ENCODE measurements at places on chromosomes 6 and 20.
A peak's percentile ranks its signal among the peaks of the same experiment; 100 is the strongest.

DNA sequence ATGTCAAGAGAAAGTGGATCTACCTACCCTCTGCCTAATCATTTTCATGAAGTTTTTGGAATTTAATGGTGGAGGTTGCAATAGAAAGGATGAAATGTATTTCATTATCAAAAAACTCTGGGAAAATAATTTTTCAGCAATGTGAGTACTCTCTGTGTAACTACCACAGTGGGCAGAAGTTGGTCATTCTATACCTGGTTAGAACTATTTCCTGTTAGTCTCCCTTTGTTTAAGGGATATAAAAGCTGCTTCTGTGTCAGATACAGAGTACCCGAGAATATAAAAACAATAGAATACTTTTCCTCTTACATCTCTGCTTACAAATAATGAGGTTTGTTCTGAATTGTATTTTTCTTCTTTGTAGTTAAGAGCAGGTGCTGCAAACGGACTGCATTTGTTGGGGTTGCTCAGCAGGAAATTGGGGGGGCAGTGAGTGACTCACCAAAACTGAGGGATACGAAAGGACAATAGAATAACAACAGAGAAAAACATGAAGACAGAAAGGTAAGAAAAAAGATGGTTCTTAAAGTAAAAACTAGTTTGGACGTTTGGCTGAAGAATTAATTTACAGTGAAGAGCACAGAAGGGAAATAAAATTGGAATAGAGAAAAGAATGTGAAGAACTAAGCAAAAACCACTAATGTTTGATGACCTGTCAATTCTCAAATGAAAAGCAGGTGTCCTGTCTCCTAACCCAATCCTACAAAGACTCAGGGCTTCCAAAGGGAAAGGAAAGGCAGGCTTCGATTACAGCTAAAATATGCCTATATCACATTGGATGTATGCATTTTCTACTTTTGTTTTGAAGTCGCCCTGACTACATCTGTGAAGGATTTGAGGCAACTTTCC lies 703.1 kb downstream of the RFPL4B start:
- DNase-seq = no peak

GRCh38 chr6:155033021-155033791 lies 38.1 kb downstream of the TIAM2 start:
- no peak for DNase-seq

- DNase-seq = no peak
Observed at GRCh38 chr6:18543051-18543450, 155.9 kb downstream of the RNF144B start.

GRCh38 chr6:4581468-4582385 lies 194.5 kb upstream of the CDYL start:
- DNase-seq = no peak

- DNase-seq = no peak
Observed at GRCh38 chr6:130610303-130610702, 216.9 kb upstream of the SMLR1 start.

DNA sequence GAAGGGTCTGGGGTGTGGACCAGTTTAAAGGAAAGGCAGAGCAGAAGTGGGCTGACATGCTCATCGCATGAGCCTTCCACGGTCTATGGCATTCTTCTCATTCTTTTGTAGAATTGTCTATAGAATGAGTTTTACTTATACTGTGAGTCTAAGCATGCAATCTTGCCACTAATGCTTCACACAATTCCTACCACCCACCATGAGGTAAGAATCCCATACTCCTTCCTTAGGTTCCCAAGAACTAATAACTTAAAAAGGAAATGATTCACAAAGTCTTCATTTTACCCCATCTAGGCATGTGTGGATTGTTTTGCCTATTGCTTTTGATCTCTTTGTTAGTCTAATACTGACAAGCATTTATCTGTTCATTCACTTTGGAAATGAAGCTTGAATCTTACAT lies 195.2 kb downstream of the LY86 start:
- no peak for DNase-seq

DNA sequence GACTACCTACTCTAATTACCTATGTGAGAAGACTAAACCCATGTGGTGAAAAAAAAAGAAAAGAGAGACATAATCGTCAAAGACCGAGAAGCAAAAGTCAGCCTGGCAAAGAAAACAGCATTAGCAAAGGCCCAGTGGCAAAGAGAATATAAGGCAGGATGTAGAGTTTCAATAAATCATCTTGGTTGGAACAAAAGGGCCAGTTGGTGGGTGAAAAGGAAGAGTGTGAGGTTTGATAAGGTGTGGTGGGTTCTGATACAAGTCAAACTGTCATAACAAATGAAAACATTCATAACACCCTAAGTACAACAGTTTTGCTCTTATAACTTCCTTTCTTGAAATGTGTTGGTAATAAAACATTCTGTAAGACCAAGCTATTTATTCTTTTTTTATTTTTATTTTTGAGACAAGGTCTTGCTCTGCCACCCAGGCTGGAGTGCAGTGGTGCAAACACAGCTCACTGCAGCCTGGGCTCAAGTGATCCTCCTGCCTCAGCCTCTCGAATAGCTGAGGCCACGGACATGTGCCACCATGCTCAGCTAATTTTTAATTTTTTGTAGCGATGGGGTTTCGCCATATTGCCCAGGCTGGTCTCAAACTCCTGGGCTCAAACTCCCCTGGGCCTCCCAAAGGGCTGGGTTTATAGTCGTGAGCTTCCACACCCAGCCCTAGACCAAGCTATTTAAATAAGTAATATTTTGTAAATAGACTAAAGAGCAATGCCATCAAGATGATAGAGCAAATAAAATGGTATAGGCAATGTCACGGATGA lies 18.9 kb upstream of the GTF3C6 start:
- no peak for DNase-seq

- DNase-seq = no peak
Observed at GRCh38 chr20:53966774-53967398, 103.5 kb downstream of the BCAS1 start.

DNA sequence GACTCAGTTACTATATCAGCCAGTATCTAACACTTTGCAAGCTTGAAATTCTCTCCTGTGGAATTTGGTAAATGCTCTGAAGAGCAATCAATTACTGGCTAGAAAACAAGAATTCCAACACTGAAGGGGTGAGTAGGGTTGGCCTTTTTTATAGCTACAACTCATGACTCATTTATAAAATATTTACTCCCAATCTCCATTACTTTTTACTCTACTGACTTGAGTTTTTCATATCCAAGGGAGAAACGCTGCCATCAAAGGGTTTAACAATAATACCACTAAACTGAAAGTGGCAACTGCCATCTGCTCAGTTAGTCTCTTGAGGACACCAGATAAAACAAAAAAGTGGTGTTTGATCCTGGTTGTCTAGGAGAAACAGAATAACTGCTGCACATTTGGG lies 203.1 kb downstream of the UBE3D start:
- no peak for DNase-seq

DNA sequence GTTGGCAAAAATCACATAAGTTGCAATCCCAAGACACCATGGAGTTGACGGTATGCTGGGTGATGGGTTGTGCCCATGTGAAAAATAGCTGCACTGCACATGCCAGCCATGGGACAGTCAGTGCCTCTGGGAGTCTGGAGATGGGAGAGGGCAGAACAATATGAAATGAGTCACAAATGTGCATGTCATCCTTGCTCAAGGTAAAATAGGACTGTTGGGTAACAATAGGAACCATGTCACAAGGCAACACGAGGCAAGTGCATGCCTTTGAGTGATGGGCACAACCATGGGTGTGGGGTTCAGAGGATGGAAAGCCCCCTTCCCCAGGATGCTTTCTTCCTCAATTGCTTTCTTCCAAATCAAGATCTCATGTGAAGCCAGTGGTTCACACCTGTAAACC lies 70.5 kb upstream of the PIM1 start:
- DNase-seq = no peak

DNA sequence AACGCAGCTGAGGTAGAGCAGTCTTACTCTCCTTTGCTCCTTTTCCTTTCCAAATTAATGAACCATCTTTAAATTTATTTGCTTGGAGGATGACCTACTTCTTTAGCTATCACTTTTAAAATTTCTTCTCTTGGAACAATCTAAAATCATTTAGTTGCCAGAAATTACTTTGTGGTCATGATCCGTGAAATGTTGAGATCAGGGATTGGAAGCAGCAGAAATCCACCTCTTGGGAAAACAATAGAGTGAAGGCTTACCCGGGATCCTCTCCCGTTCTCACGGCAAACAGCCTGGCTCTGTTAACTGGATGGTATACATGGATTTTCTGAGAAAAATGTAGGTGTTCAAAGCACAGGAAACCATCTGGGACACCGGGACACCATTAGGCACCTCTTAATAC lies 7.7 kb downstream of the AKAP12 start:
- DNase-seq = no peak

GRCh38 chr20:49854190-49854875 lies 41.7 kb downstream of the SLC9A8 start:
- DNase-seq = no peak

DNA sequence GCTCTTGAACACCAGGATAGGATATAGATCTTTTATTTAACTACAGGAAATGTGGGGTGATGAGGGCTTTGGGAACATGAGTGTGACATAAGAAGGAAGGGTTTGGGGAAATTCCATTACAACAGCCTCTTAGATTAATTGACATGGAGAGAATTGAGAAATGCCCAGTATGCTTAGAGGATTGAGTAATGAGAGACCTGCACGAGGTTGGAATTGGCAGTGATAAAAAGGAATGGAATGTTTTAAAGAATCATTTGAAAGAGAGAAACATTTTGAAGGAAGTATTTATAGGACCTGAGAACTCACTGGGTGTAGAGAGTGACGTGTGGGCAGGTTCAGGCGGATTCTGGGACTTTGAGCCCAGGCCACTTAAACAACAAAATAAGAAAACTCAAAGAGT lies 227.0 kb downstream of the BMP2 start:
- no peak for DNase-seq

GRCh38 chr6:124676033-124676432 lies 286.2 kb upstream of the RNF217 start:
- DNase-seq = no peak

DNA sequence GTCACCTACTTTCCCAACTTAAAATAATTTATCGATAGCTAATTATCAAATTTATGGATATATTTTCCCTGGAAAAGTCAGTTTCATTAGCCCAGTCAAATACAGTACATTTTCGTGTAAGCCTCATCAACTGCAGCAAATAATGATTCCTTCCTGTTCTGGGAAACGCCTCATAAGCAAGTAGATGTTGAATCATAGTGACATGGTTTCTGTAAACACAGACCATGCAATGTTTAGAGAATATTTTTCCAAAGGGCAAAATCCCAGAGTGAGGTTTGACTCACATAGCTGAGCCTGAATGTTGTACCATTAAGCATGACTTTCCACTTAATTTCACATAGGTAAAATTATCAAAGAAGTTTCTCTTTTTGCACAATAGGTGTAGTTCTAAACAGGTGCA lies 16.7 kb upstream of the VNN1 start:
- DNase-seq = no peak

- no peak for DNase-seq
Observed at GRCh38 chr6:57183336-57183735, 11.2 kb downstream of the BAG2 start.

GRCh38 chr6:120384671-120385070 lies 949.6 kb downstream of the TBC1D32 start:
- DNase-seq = no peak

DNA sequence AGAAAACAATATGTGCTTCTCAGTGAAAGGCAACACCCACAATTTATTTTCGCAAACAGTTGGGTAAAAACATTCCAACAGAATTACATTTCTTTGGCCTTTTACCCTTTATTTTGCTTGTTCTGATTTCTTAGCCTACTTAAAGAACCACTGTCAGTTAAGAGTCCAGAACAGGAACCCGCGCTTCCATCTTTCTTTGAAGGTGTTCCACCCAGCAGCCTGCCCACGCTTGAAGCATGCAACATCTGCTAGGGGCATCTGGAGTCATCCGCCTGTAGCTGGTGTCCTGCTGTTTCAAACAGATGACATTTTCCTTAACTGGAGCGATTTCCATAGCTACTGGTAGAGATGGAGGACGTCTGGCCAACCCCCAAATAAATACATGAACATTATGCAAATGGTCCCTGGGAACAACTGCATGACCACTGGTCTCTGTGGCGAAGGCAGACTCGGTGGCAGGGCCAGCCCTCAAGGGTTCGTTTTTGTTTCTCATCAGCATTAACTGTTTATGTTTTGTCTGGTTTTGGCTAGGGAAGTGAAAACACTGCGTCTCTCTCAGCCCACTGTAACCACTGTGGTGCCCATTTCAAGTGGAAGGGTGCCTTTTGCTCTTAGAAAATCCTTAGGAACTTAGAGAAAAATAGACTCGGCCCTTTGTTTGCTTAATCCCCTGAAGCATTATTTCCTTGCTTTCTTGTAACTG lies 51.6 kb downstream of the LAMA4 start:
- no peak for DNase-seq

DNA sequence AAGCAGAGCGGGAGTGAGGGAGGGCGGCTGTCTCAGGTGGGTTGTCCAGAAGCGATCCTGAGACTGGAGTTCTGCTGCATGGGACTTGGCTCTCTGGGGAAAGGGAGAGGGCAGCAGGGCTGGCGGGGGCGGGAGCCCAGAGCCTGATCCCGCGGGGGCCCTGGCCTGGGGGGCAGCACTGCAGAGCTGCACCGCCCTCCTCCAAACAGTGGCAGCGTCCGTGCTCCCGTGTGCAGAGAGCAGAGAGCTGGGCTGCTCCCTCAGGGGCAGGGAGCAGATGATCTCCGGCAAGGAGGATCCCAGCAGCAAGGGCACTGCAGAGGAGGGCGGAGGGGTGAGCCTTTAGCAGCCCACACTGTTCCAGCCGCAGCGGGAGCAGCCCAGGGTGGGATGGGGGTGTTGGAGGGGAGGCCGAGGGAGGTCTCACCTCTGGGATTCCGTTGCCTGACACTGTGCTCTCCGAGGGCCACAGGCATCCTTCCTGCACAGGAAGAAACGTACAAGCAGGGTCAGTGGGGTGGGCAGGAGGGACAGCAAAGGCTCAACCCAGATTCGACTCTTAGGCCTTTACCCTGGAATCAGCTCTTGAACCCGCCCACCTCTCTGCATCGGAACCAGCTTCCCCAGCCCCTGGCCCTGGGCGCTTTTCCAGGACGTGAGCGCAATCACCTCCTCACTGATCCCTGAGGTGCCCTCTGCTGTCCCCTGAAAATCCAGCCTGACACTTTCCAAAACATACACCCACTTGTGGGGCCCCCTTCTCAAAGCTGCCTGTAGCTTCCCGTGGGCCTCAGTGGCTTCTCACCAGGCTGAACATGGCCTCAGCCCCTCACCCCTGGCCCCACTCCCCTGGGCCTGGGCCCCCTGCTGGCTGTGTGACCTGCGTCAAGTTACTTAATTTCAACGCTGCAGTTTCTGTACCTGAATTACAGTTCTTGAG lies 32.6 kb upstream of the ZBP1 start:
- no peak for DNase-seq

DNA sequence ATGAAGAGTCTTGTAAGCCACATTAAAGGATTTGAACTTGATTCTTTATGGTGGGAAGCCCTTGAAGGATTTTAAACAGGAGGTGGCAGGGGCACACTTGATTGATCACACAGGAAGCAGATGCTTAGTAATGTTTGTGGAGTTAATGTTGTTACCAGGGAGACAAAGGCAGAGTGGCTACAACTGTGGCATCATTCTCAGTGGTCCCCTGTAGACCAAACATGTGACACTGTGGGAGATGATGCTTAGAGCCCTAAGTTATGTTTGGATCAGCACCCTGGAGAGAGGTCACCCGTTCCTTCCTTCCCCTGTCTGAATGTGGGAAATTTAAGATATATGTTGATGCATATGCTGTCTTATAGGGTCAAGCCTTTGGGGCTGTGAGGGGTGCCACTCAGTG lies 53.2 kb downstream of the EIF2S2 start:
- peak; percentile 70 for DNase-seq

- no peak for DNase-seq
Observed at GRCh38 chr6:163717106-163717764, 302.7 kb downstream of the QKI start.

GRCh38 chr6:123940551-123940950 lies 136.9 kb downstream of the NKAIN2 start:
- no peak for DNase-seq

All from CD4-positive, alpha-beta T cell treated with Interleukin-4 for 4 hours (primary cell).